ENCODE measurements at places on chromosomes 7 and 10. TPM values are rescaled to one million over a fixed set of nuclear protein-coding genes. Genes with fewer than 3 reads are reported as not detected.
A peak's percentile ranks its signal among the peaks of the same experiment; 100 is the strongest.

Gene EBF3
- total RNA-seq, result 0.07 TPM

GRCh38 chr10:64103750-64104470 is 582.7 kb downstream of the REEP3 start:
- DNase-seq, result no peak

GRCh38 chr7:28750981-28751380 is 207.1 kb downstream of the TRIL start:
- DNase-seq, result no peak

- peak; percentile 96 for DNase-seq
Observed at GRCh38 chr10:75401569-75402485, at the start of gene ZNF503. TSS of gene ZNF503 (minus strand) at chr10:75401764. CDS start at chr10:75401419, 345 bp downstream.

Gene ACHE
- total RNA-seq, result 18.9 TPM

GRCh38 chr10:26046073-26046700 is 112.2 kb downstream of the MYO3A start:
- DNase-seq, result no peak

Gene CYP26C1
- total RNA-seq, result not detected

Gene SPDYE3
- not detected for total RNA-seq

Gene HABP2
- total RNA-seq, result not detected

Gene MDH2
- total RNA-seq, result 202 TPM

Gene CPXM2
- total RNA-seq, result 5.5 TPM

Data from astrocyte (in vitro differentiated cells and primary cell).